ENCODE measurements at places on chromosomes 6 and 20. TPM values are rescaled to one million over a fixed set of nuclear protein-coding genes. Genes with fewer than 3 reads are reported as not detected.

The ADGB gene
- not detected for total RNA-seq

The SERPINB6 gene
- 219 TPM for total RNA-seq

The AURKA gene
- 14.8 TPM for total RNA-seq

The ARMH2 gene
- not detected for total RNA-seq

The LZTS3 gene
- 17.4 TPM for total RNA-seq

The ABHD16B gene
- not detected for total RNA-seq

The PHF10 gene
- total RNA-seq = 39.5 TPM

The CD164 gene
- 141 TPM for total RNA-seq
